Epithelial cell of proximal tubule (primary cell): ENCODE measurements at places on chromosomes 5 and 9. TPM values are rescaled to one million over a fixed set of nuclear protein-coding genes. Genes with fewer than 3 reads are reported as not detected.
A peak's percentile ranks its signal among the peaks of the same experiment; 100 is the strongest.

Gene BHMT2
- total RNA-seq, result 2.9 and 3.8 TPM in 2 replicates

Gene PCDHB1
- not detected in 2 replicates for total RNA-seq

Gene CD180
- total RNA-seq, result not detected in 2 replicates

Gene CXCL14
- total RNA-seq, result 0.06 and 0.14 TPM in 2 replicates

Gene NCBP1
- 26.7 and 34.1 TPM in 2 replicates for total RNA-seq

Gene TSSK1B
- not detected in 2 replicates for total RNA-seq

Gene SLCO6A1
- not detected in 2 replicates for total RNA-seq

Gene GAS1
- 1.7 and 3.3 TPM in 2 replicates for total RNA-seq

DNA sequence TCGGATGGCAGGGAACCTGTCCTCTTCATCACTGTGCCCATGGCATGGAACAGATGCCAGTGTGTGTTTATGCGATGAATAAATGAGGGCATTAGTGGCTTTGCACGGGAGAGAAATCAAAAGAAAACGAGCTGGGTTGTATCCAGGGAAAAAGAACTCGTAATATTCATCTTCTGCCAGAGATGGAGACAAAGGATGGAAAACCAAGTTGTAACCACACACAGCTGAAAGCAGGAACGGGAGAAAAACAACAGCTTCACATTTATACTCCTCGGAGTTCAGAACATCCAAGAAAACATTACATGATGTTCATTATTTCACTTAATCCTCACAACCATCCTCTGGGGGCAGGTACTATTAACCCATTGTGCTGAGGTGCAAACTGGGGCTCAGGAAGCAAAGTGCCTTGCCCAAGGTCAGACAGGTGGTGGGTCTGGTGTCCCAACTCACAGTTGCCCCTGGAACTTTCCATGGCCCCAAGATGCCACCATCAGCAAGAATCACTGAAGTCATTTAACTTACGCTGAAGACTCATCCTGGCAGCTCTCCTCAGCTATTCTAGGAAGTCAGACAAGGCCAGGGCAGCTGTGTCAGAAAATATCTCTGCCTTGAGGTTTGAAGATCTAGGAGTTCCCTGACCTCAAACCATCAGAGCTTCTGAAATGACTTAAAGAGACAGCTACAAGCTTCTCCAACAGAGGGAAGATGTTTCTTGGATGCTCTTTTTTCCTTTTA, 250.4 kb downstream of the NSG2 start:
- DNase-seq, result no peak

DNA sequence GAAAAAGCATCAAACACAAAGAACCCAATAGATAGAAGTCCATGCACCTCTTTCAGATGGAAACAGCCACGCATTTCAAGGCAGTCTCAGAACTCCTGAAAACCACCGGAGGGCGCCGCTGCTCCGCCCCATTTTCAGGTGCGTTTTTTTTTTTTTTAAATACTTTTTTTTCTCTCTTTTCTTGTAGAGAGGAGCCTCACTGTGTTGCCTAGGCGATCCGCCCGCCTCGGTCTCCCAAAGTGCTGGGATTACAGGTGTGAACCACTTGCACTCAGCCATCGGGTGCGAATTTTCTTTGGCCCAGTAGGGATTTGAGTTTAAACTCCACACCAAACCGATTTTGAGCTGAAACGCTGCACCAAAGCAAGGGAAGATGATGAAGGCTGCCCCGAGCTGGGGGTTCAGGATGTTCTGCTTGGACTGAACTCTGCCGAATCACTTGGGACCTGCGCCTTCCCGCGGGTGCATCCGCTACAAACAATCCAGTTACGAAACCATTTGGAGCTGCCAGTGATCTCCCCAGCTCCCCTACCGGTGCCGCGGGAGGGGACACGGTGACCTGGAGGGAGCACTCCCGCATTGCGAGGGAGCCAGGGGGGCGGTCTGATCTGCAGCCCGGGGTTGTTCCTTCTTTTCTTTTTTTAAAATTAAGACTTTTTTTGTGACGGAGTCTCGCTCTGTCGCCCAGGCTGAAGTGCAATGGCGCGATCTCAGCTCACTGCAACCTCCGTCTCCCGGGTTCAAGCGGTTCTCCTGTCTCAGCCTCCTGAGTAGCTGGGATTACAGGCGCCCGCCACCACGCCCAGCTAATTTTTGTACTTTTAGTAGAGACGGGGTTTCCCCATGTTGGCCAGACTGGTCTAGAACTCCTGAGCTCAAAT, 1.4 kb downstream of the PTGR1 start:
- no peak for DNase-seq

- DNase-seq, result no peak
Measured at GRCh38 chr5:52989781-52990527, 802 bp downstream of the ITGA2 start.

GRCh38 chr5:52759331-52759730, 28.4 kb upstream of the ITGA1 start:
- DNase-seq, result no peak

GRCh38 chr5:163385271-163385670, 52.1 kb upstream of the CCNG1 start:
- no peak for DNase-seq

- no peak for DNase-seq
Measured at GRCh38 chr5:111942661-111943401, 185.8 kb upstream of the NREP start.

DNA sequence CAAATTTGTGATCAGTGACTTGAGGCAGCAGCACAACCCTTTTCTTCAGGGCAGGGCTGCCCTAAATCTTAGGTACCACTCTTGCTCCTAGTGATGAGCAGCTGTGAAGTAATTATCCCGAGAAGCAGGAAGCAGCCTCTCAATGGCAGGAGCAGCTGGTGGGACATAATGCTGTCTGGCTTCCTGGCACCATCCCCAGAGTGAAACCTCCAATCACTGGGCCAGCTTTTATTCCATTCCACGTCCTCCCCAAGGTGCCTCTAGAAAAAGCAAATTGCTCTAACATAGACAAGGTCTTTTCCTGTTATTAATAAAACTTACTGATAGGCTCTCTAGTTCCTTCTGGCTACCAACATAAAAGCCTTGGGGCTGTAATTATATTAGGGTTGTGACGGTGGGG, 154.0 kb downstream of the FRMD3 start:
- no peak for DNase-seq

- DNase-seq, result no peak
Measured at GRCh38 chr5:124537107-124537506, 209.3 kb downstream of the ZNF608 start.

DNA sequence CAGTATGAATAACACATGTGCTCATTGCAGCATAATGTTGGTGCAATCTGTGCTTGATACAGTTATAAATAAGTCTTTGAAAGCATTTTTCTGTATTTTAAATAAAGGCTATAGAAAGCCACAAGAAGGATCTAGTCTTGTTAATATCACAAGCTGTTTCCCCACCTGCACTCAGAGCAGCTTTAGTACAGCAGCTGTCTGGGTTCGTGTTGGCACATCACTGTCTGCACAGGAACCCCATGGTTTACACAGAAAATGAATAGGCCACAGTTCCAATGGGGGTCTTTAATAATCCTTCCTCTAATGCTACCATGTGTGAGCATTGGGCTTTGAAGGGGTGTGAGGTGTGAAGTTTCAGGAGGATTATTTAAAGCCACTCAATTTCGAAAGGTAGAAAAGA, 2269.7 kb downstream of the MAT2B start:
- no peak for DNase-seq

GRCh38 chr9:100397529-100398266, 29.2 kb upstream of the MSANTD3 start:
- DNase-seq, result no peak

GRCh38 chr5:72628771-72629371, 121.7 kb upstream of the ZNF366 start:
- no peak for DNase-seq

DNA sequence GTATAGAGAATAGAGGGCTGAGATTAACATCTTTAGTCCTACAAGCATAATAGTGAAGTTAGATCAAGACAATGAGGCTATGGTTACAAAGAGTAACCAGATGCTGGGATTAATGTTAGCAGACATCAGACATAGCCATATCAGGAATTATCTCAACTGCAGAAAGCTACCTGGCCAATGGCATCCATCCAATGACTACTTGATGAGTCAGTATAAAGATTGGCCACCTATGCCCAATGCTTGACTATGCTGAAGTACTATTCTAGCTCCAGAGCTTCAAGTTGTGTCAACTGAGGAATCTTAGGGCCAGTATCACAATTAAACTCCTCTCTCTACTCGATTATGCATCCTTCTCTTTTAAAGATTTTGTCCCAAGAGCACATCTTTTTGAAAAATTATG, 541.4 kb downstream of the PRELID2 start:
- DNase-seq, result no peak

DNA sequence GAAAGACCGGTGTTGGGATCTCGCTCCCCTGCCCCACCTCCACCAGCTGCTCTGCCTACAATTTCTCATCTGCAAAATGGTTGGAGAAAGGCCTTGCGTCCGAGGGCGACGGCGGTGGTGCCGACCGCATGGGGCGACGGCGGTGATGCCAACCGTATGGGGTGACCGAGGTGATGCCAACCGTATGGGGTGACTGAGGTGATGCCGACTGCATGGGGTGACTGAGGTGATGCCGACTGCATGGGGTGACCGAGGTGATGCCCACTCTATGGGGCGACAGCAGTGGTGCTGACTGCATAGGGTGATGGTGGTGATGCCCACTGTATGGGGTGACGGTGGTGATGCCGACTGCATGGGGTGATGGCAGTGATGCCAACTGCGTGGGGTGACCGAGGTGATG, 171.0 kb downstream of the OLFM1 start:
- no peak for DNase-seq

- DNase-seq, result no peak
Measured at GRCh38 chr9:89563571-89564345, 41.1 kb upstream of the GADD45G start.

DNA sequence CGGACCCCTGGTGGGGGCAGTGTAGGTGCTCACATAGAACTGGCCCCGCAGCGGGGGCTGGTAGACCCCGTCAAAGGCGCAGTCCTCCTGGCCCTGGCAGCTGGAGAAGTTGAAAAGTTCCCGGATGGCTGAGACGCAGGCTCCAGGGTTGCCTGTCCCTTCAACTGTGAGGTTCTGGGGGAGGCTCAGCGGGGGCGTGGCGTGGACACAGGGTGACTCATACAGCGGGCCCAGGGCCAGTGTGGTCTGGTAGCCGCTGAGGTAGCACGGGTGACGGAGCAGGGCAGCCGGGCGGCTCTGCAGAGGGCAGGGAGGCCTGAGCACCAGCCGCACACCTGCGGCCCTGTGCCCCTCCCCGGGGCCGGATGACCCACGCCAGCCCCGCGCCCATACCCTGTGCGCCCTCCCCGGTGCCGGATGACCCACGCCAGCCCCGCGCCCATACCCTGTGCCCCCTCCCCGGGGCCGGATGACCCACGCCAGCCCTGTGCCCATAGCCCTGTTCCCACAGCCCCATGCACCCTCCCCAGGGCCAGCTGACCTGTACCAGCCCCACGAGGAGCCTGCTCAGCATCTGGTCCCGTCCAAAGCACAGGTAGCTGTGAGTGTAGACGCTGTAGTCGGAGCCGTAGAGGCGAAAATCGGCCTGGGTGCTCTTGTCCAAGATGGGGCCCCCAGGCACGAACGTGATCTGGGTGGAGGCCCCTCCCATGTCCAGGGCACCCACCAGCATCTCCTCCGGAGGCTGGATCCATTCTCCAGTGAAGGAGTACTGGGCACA, 5.0 kb downstream of the ENTPD8 start:
- DNase-seq, result peak; percentile 31

DNA sequence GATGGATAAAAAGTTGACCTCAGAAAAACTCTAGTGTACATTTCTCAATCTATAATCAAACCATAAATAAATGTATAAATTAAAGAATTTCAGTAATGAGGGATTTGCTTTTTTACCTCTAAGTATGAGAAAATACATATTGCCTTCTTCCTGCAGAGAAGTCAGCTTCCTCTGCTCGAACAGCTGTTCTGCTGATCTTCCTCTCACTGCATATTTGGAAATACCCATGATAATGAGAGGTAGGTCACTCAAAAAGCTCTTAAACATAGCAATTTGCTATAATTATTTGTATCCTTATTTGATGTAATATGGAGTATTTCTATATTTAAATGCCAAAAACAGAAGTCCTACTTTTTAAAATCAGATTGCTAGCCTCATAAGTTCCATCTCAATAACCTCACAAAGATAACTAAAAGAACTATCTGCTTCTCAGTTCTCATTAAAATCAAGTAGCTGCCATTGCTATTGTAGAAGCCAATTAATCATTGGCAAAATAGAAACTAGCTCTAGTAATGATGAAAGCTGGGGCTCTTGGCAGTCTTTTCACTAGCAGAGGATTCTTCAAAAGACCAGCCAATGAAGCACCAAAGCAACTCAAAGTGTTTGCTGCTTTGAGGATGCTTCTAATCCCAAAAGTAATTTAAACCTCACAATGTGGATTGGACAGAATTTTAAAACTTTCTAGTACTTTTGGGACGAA, 35.7 kb upstream of the OR13D1 start:
- no peak for DNase-seq

- DNase-seq, result no peak
Measured at GRCh38 chr5:172454358-172455086, at the start of gene SH3PXD2B. Gene SH3PXD2B (minus strand): TSS chr5:172454525. CDS start chr5:172454352, 173 bp downstream.

DNA sequence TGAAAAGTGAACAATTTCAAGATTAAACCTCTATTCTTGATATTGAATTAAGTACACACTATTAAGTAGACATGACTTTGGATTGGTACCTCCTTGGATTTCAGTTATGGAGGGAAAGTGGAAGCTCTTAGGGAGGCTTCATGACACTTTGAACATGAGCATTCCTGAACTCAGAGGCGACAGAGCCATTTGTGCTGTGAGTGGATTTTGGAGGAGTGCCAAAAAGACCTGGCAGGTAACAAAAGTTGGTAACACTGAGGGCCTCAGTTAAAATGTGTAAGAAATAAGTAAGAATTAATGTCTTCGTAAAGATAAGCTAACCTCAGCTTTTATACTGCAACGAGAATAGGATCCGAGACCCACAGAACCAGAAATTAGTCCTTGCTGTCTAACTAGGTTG, 356.7 kb downstream of the ARRDC3 start:
- no peak for DNase-seq

- DNase-seq, result no peak
Measured at GRCh38 chr5:83313436-83313835, 158.1 kb upstream of the VCAN start.

- DNase-seq, result no peak
Measured at GRCh38 chr9:105967797-105968196, 273.5 kb downstream of the TMEM38B start.

- no peak for DNase-seq
Measured at GRCh38 chr5:16884595-16884994, 51.5 kb downstream of the MYO10 start.

GRCh38 chr5:98604721-98605425, 168.6 kb upstream of the RGMB start:
- DNase-seq, result no peak

GRCh38 chr5:33929925-33930690, 6.1 kb upstream of the RXFP3 start:
- DNase-seq, result no peak

GRCh38 chr5:172798422-172799215, 27.6 kb upstream of the DUSP1 start:
- DNase-seq, result no peak
